Stimulated activated CD4-positive, alpha-beta T cell treated with anti-CD3 and anti-CD28 coated beads, Interleukin-1b, Interleukin-23, amount 100 ng/mL, for 4 hours (primary cell): ENCODE measurements at places on chromosomes 3 and 15.

GRCh38 chr3:168341192-168341815 is 245.6 kb upstream of the GOLIM4 start:
- no peak for DNase-seq

- no peak for DNase-seq
These were observed 47.4 kb upstream of the ITGA11 start for GRCh38 chr15:68479406-68479805.

DNA sequence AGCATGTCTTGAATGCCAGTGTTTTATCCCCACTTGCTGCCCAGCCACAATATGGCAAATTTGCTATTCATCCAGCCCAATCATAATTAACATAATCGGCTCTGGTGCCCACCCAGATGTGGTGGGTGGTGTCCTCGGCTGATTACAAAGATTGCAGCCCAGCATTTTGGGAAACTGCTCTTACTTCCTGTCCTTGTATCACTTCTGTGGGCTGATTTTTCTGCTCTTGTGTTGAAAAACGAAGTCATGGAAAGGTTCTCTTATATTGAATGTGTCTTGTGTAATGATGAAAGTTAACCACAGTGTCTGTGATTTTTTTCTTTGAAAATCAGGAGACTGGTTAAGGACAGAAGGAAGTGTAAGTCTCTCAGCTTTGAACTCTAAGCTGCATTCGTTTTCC is 141.7 kb downstream of the CACNA2D3 start:
- no peak for DNase-seq

- DNase-seq: no peak
These were observed 36.9 kb downstream of the RAB8B start for GRCh38 chr15:63226155-63226883.

DNA sequence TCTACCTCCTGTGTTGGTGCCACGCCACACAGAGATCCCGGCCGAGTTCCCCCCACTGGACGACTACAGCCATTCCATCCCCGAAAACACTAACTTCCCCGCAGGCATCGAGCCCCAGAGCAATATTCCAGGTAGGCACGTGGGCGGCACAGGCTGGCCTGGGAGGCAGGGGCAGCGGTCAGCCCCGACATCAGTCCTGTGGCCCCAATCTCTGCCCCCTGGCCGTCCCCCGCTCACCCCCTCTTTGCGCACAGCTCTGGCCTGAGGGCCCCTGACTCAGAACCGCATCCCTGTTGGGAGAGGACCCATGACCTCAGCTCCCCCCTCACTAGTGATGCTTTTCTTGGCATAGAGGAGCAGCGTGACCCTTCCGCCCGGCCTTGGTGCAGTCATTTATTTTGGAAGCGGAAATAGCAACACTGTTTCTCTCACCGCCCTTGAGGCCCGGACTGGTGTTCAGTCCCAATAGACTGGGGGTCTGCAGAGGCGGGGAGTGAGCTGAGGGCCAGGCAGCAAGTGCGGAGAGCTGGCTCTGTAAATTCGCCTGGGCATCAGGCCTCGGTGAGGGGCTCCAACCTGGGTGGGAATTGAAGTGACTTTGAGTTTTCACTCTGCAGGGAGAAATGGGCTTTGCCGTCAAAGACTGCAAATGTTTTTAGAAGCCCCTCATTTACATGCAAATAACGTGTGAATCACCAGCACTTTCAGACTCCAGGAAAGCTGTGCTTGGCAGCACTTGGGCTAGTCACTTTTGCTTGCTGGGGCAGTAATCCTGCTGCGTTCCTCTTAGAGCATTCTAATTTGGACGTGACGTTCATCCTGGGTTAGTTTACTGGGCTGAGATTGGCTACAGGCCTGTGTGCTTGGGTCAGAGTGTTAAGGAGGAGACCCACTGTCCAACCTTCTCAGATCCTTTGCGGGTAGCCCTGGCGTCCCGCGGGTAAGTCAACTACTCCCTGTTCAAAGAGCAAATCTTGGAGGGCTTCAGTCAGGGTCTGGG is 88.9 kb downstream of the AAGAB start:
- DNase-seq: no peak

GRCh38 chr3:152825566-152825965 is 9.4 kb upstream of the P2RY1 start:
- DNase-seq: no peak

DNA sequence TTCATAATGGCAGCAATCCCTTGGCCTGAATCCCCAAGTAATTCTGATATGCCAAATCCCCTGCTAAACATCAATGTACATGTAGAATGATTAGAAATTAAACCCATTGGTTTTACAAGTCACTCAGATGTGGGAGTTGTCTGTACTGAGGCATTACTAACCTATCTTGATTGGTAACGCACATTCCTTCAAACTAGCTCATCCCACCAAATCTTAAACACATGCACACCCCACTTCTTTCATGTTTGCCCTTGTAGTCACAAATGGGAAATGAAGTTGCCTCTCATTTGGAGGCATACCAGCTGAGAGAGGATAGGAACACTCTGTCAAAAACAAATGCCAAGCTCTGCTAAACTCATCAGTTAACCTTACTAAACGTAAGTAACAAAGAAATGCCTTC is 29.1 kb upstream of the MAN2C1 start:
- no peak for DNase-seq

DNA sequence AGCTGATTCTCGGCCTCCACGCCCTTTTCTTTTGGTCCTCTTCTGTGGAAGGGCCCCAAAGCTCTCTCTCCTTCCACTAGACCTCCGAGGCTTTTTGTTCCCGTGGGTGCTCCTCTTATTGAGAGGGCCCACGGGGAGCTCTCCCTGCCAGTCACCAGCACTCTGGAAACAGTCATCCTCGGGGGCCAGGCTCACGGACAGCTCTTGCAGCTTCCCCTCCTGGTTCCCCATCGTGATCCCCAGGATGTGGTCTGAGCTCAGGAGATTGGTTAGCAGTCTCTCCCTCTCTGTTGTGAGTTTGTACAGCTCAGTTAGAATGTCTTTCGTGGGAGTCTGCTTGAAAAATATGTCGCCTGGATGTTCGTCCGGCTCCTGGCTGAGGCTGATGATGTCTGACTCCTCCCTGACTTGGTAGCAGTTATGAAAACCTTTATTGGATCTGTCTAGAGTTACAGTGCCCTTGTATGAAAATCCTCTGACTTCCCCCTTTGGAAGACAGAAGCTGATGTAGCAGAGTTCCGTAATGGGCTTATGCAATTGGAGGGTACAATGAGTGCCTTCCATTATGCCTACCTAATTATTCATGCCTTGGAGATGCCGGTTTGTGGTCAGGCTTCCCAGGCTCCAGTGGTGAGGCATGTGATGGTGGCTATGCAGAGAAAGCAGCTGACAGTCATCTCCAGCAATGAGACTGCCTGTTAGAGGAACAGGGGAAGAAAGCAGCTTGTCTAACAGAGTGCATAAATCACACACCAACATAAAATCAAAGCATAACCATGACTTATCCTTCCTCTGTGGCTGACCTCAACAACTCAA is 40.0 kb downstream of the FMN1 start:
- no peak for DNase-seq
